Stimulated activated CD8-positive, alpha-beta memory T cell treated with anti-CD3 and anti-CD28 coated beads, Interleukin-4, amount 100 ng/mL, for 1 hour (primary cell): ENCODE measurements at places on chromosomes 7 and 10.

DNA sequence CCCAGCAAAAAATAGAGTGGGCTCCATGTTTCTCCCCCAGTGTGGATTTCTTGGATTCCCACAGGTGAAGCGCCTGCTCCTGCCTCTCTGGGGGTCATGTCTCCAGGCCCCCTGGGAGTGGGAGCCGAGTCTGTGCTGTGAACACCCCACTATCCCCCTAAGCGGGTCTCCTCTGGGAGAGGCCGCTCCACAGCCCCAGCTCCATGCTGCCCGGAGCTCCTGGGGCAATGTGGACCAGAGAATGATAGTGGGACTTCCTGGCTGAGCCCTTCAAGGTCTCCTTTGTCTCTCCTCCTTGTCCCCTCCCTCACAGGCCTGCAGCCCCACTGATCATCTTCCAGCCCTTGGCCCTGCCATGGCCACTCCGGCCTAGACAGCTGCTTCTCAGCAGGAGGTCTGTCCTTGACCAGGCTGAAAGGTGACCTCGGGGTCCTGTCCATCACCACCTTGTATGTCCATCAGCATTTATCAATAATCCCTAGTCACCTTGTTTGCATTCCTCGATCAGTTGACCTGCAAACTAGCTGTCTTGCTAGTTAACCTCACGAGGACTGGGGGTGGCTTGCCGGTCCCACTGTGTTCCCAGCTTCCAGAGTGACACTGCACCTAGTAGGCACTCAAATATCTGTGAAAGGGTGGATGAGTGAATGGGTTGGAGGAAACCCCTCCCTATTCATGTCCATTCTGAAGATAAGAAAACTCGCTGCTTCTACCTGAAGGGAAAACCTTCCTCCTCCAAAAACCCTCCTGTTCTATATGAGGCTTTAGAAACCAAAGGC, 776 bp upstream of the CALML3 start:
- no peak for DNase-seq

GRCh38 chr10:126618466-126618865, 52.0 kb downstream of the C10orf90 start:
- no peak for DNase-seq

DNA sequence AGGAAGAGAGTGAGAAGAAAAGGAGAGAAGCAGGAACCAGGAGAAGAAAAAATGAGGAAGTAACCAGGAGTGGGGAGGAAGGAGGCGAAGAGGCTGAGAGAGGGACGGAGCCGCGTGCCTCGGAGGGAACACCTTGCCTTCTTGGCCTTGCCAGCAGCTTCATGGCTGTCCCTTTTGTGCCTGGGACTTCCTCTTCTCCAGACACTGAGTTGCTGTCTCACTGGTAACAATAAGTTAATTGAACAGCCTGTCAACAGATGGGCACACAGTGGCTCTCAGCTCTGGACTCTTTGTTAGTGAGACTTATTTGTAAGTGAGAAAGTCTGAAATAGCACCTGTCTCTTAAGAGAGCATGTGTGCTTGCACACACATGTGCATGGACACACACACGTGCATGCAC, 83.2 kb downstream of the GATA3 start:
- no peak for DNase-seq

DNA sequence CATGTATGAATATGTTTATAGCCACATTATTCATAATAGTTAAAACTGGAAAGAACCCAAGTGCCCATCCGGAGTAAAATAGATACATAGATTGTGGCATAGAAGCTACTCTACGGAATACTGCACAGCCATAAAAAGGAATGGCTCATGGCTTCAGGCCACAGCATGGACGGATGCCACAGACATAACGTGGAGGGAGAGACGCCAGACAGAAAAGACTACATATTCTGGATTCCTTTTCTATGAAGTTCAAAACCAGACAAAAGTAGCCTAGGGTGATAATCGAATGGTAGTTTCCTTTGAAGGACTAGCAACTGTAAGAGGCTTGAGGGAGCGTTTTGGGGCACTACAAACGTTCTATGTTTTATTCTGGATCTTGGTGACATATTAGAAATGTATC, 58.9 kb upstream of the FOXI2 start:
- no peak for DNase-seq

- DNase-seq, result no peak
Observed at GRCh38 chr7:32037650-32038198, 32.5 kb downstream of the PDE1C start.

DNA sequence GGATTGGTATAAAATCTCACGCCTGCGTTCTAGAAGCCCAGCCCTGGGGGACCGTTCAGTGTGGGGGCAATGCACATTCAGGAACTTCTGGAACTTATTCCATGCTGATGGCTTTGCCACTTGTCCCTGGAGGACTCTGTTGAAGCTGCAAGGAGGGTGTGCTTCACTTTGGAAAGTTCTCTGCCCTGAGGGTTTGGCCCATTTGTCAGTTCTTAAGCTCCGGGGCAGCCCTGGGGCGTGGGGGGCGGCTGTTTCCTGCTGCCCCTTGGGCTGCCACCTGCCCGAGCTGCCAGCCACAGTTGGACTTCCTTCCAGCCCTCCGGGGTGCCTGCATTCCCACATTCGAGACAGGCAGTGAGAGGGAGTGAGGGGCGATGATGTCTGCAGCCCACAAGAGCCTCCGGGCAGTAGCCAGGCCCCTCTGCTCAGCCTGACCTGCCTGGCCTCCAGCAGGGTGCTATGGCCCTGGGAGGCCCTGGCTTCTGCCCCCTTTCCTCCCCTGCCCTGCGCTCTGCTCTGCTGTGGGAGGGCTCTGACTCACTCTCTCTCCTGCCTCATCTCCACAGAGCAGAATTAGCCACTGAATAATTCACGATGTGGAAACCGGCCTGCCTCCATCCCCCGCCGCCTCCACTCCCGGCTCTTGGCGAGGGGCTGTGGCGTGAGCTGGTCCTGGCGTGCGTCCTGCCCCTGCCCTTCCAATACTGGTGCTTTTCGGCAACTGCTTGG, 1.9 kb downstream of the TTYH3 start:
- DNase-seq, result no peak

- DNase-seq, result no peak
Observed at GRCh38 chr7:4880218-4880617, 3.3 kb downstream of the RADIL start.

DNA sequence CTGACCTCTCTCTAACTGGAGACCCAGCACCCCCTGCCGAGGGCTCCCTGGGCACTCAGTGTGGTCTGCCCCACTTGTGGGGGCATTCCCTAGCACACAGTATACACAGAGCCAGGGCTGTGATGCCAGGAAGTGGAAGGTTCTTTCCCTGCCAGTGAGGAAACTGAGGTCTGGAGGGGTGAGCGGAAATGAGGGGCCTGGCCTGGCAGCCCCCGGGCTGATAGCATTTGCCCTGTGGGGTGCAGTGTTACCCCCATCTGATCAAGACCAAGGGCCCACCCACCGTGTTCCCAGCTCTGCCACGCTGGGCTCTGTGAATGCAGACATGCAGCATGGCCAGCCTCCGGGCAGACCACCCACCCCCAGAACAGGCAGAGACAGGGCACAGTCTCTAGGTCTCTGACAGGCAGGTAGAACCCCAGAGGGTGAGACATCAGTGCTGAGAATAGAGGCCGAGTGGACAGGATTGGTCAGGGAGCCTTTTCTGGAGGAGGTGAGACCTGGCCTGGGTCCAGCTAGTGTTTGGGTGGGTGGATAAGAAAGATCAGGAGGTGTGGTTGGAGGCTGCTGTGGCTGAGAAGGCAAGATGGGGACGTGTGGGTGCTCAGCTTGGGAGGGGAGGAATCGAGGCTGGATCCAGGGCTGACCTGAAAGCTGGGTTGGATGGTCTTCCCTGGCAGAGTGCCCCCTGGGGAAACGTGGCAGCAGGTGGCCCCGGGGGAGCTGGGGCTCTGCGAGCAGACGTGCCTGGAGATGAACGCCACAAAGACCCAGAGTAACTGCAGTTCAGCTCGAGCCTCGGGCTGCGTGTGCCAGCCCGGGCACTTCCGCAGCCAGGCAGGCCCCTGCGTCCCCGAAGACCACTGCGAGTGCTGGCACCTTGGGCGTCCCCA, 10.8 kb upstream of the ZNF862 start:
- no peak for DNase-seq

DNA sequence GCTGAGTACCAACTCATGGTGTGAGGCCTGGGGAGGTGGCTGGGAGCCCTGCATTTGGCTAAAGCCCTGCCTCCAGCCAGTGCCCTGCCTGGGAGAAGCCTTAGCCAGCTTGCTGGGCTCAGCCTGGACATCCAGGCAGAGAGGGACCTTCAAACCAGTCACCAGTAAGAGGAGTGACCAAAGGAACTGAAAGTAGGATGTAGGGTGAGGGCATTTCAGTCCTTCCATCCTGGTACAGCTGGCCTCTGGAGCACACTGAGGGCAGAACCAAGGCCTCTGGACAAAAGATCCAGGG, 124.8 kb downstream of the ADCY1 start:
- no peak for DNase-seq

DNA sequence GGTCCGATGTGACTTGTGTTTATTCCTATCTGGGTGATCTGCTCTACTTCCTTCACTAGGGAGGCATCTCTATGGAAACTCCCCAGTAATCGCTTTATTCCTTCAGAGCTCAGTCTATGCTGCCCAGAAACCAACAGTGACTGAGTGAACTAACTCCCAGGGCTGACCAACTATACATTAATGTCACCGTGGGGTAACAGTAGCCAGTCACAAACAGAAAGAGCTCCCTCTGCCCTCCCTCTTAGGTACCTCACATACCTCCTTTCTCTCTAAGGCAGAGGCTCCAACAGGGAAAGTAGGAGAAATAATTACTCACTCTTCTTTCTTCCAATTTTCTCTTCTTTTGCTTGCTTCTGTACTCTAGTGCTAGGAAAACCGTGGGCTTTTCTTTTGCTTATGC, 855.0 kb downstream of the REEP3 start:
- no peak for DNase-seq

DNA sequence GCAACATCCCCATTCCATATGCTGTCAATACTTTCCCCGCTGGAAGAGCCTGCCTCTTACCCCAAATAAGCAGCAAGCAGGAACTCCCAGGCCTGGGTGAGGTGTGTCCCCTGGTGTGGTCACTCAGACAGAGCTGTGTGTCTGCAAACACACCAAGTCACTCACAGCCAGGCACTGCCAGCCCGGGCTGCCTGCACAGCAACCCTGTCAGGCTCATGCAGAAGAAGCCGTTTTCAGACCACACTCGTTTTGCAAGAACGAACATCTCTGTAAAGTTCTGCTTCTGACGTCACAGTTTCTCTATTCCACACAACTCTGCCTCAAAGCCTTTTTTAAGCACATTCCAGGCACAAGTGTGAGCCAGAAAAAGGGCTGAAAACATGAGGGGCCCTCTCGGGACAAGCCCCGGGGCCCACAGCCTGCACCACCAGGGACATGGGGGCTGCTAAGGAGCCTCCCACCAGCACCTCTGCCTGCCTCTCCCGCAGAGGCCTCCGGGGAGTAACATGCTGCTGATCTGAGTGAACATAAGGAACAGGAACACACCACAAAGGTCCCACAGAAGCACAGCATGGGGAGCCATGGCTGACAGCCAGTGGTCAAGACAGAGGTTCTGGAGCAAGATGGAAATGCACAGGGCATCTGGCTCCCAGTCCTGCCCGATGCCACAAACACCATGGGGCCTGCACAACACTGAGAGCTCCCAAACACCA, 11.4 kb downstream of the PTPRN2 start:
- no peak for DNase-seq

DNA sequence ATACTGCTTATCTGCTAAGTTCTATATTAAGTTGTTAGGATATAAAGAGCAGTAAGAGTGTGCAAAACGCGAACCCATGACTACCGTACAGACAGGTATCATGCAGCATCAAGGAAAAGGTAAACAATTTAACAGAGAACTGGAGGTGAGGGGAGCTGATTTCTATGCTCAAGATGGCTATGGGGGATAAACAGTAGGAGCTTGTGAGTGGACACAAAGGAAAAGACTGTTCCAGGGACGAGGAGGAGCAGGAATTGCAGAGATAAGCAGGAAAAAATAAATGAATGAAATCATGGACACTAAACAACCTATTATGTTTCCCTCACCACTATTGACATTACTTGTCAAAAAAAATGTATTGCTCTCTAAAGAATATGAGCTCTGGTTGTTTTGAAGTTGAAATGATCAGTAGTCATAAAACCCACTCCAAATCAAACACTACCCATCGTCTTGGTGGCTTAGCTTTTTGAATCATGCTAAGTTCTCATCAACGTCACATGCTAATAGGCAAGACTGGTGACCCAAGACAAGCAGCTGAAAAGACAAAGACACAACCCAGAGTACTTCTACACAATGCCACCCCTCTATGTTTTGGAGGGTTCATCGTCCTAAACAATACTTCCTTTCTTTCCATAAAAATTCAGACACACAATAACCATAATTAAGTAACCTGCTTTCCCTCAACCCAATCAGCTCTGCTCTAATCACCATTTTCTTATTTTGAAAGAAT, 102.7 kb downstream of the NRP1 start:
- no peak for DNase-seq

DNA sequence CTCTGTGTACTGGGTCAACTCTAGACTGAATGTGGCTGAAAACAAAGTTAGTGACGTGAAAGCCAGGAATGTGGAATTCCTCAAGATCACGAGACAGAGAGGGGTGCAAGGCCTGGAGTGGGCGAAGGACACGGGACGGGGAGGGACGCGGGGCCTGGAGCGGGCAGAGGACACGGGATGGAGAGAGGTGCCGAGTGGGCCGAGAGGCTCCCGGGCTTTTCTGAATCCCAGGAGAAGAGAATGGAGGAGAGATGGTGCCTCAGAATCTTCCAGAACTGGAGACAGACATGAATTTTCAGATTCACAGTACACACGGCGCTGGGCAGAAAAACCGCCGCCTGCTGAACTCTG, 50.6 kb upstream of the PRKAR1B start:
- DNase-seq, result no peak

DNA sequence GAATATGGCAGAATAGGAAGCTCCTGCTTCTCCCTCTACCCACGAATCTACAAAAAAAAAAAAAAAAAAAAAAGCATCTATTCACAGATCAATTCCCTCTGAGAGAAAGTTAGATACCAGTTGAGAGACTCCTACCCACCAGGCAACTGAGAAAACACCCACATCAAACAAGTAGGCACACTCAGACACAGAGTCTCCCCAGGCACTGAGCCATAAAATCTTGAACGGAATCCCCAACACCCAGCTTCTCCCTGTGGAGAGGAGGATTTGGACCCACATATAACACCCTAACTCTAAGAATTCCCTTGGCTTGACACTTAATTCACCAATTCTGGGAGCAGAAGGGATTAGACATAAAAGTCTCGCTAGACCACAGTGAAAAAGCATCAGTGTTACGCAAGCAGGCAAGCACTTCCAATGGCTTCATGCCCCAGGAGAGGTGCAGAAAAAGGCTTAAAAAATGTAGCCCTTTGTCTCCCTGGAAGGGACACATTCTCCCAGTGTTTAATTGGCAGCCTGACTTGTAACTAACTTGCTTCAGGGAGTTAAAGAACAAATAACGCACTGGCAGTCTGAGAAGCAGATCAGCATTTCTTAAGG, 192.2 kb downstream of the ELAPOR2 start:
- no peak for DNase-seq

- no peak for DNase-seq
Observed at GRCh38 chr7:2106924-2107323, 125.8 kb downstream of the MAD1L1 start.
